ENCODE measurements at places on chromosomes 6 and 20.

GRCh38 chr20:24972341-24972740 lies 20.2 kb downstream of the APMAP start:
- no peak for DNase-seq

DNA sequence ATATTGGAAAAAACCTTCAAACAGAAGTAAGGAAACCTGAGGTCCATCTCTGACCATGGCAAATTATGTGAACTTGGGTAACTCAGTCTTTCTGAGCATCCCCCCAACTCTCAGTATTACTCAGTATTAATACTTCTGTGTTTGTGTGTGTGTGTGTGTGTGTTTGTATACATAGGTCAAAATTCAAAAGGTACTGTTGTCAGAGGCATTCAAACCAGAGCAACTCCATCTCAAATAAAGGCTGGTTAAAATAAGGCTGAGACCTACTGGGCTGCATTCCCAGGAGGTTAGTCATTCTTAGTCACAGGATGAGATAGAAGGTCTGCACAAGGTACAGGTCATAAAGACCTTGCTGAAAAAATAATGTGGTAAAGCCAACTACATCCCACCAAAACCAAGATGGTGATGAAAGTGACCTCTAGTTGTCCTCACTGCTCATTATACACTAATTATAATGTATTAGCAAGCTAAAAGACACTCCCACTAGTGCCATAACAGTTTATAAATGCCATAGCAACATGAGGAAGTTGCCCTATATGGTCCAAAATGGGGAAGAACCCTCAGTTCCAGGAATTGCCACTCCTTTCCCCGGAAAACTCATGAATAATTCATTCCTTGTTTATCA lies 33.3 kb upstream of the SLC22A16 start:
- DNase-seq, result no peak

DNA sequence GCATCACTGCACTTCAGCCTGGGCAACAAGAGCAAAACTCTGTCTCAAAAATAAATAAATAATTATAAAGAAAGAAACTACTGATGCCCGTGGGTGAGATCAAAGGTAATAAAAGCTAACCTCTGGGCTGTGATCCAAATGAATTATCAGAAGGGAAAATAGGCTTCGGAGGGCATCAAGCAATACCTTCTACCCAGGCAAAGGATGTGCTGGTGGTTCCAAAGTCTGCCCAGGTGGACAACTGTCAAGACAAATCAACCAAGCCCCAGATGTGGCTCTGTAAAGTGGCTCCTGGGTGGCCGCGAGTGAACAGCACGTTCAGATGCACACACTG lies 95.6 kb downstream of the SCML4 start:
- no peak for DNase-seq

DNA sequence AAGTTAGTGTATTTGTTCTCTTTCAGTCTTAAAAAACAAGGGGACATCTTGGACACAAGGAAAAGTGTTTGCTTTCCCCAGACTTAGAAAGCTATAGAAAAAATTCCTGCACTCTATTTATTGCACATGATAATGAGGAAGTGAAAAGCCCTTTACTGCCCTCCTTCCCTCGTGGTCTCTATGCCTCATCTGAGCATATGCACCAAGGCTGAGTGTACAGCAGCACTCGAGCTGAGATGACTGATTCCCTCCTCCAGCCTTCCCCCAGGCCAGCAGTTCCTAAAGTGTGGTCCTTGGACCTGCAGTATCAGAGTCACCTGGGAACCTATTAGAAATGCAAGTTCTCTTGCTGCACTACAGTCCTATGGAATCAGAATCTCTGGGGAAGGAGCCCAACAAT lies 14.3 kb upstream of the LAMP5 start:
- DNase-seq, result no peak

DNA sequence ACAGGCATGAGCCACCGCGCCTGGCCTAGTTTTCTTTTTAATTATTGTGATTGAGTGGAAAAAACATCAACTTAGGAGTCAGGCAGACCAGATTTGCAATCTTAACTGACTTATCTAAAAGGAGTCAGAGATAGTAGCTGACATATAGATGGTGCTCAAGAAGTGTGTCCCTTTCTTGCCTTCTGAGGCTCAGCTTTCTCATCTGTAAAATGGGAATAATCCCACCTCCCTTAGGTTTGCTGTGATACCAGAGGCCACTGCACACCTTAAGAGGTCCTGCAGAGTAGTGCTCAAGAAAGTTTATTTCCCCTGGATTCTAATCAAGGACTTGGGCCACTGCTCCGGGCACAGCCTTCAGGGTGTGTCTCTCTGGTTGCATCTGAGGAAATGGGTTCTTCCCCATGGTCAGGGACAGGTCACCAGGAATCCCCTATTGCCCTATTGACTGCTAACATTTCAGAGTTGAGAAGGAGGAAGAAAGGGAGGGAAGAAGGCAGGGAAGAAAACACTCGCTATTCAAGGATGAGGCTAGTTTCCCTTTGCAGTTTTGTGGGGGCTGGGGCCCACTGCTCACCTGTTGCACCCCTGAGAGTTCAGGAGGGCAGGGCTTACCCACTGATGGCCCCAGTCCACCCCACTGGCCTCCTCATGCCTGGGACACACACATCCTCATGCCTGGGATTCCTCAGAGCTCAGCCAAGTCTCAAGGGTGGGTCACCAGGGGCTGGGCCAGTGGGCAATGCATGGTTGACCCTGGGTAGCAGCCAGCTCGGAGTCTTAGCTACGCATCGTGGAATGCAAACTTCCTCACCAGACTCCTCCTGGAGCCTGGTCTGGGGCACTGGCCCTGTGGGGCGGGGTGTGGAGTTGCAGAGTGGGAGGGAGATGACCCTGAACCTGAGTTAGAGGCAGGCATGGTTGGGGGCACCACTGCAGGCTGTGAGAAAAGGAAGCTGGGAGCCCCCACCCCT lies 21.2 kb downstream of the C6orf132 start:
- DNase-seq, result no peak

DNA sequence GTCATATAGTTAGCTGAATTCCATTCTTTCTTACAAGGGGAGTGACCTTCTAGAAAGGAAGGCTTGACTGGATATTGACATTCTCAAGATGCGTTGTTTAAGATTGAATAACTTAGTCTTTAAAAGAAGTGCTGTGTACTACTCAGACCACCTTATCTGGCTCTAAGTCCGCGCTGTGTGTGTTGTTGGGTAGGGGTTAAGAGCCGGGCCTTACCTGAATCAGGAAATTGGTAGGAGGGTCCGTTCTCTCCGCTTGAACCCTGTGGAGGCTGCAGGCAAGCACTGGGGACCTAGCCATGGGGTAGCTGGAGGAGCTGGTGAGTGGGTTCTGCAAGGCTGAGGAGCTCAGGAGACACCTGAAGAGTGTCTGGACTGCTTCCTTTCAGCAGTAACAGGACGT lies 9.0 kb upstream of the SCML4 start:
- DNase-seq, result no peak

DNA sequence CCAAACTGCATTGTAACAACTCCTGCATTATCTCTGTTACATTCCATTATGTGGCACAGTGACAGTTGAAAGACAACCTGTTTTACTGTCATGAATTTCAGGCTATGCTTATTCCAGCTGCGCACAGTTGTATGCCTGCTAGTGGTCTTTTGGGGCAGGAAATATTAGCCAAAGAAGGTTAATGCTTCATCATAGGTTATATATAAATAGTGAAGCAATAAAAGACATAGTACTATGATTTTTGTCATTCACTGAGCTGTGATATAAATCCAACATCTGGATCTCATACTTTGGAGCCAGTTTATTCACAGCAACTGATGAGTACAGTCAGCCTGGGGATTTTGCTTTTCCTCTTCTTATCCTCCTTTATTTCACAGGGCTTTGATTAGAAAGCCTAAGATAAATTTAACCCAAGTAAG lies 55.6 kb downstream of the FILIP1 start:
- DNase-seq, result no peak

GRCh38 chr6:39417440-39417839 lies 94.9 kb upstream of the KCNK16 start:
- DNase-seq, result no peak

GRCh38 chr6:894274-894673 lies 201.3 kb upstream of the EXOC2 start:
- no peak for DNase-seq

GRCh38 chr6:25172819-25173218 lies 106.4 kb upstream of the CARMIL1 start:
- no peak for DNase-seq

GRCh38 chr20:8811801-8812594 lies 256.9 kb upstream of the PLCB4 start:
- no peak for DNase-seq

GRCh38 chr6:16818992-16819626 lies 57.8 kb upstream of the ATXN1 start:
- no peak for DNase-seq

GRCh38 chr6:77463861-77464494 lies 687 bp upstream of the HTR1B start:
- no peak for DNase-seq

GRCh38 chr6:140445474-140446004 lies 1071.1 kb upstream of the CITED2 start:
- DNase-seq, result no peak

DNA sequence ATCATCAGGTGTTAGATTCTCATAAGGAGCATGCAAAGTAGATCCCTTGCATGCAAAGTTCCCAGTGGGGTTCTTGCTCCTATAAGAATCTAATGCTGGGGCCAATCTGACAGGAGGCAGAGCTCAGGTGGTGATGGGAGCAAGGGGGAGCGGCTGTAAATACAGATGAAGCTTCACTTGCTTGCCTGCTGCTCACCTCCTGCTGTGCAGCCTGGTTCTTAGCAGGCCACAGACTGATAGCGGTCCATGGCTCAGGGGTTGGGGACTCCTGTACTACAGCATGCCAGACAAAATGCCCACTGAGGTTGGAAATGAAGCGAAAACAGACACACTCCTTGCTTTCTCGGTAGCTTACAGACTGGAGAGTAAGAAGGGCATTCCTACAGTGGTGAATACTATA lies 386.8 kb downstream of the PLCB1 start:
- DNase-seq, result no peak
